Central memory CD4-positive, alpha-beta T cell (primary cell): ENCODE measurements at places on chromosomes 2 and 18.

GRCh38 chr18:11336241-11336640 lies 186.9 kb upstream of the PIEZO2 start:
- DNase-seq = no peak

GRCh38 chr2:238053191-238053776 lies 7.5 kb upstream of the SCLY start:
- DNase-seq = no peak

- DNase-seq = no peak
These were observed 12.9 kb upstream of the GEMIN6 start for GRCh38 chr2:38765149-38765548.

GRCh38 chr2:161943011-161943410 lies 131.0 kb downstream of the DPP4 start:
- DNase-seq = no peak

DNA sequence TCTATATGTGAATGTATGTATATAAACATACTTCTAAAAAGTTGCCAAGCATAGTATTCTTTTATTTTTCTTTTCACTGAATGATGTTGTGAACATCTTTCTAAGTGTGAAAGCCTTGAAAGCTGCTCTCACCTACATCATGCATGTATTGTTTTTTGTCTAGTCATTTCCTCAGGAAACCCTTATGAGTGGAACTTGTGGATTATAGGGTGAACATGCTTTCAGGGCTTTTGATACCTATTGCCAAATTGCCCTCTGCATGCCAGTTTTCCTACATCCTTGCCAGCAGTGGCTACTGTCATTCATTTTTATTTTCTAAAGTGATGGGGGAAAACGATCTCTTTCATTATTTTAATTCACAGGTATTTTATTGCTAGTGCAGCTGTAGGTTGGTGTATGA lies 78.3 kb downstream of the ADAM23 start:
- no peak for DNase-seq

- no peak for DNase-seq
These were observed 225.6 kb upstream of the NRP2 start for GRCh38 chr2:205456682-205457081.

GRCh38 chr2:53422979-53423378 lies 344.6 kb upstream of the CHAC2 start:
- no peak for DNase-seq

DNA sequence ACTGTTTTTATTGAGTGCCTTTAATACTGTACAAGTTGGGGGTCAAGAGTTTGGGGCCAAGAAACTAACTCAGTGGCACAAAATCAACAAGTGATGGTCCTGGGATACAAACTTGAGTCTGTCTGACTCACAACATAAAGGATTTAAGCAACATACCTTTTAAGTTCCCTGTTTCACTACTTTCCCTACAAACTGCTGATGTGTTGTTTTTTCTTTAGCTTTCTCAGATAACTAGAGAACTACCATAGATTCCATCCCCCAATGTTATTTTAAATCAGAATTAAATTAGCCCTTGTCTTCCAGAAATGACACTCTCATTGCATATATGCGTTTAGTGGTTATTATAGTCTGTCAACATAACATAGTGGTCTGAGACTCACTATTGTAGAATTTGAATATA lies 58.1 kb upstream of the TTC21B start:
- no peak for DNase-seq

DNA sequence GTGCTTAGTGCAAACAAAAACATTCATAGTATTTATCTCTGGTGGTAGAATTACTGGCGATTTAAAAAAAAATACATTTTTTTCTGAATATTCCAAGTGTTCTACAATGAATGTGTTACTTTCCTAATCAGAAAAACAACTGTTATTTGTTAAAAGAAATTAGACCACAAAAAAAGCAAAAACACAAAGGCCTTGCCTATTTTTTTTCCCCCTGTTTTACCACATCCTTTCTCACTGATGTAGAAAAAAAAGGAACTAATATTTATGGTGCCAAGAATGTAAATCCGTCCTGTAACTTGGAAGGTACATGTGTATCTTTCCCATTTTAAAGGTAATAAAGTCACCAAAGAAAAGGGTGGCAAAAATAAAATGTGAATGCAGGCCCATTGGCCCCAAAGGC lies 28.4 kb upstream of the MGAT4A start:
- peak; percentile 66 for DNase-seq

GRCh38 chr18:68735483-68736343 lies 20.8 kb upstream of the TMX3 start:
- no peak for DNase-seq

- no peak for DNase-seq
These were observed 174.5 kb downstream of the PTPRM start for GRCh38 chr18:7741640-7742039.

- DNase-seq = no peak
These were observed 123.0 kb downstream of the MAP4K4 start for GRCh38 chr2:101820519-101820918.

- DNase-seq = no peak
These were observed 16.8 kb downstream of the SERPINB10 start for GRCh38 chr18:63924551-63924950.

GRCh38 chr2:126664234-126664633 lies 8.3 kb downstream of the GYPC start:
- DNase-seq = peak; percentile 13

DNA sequence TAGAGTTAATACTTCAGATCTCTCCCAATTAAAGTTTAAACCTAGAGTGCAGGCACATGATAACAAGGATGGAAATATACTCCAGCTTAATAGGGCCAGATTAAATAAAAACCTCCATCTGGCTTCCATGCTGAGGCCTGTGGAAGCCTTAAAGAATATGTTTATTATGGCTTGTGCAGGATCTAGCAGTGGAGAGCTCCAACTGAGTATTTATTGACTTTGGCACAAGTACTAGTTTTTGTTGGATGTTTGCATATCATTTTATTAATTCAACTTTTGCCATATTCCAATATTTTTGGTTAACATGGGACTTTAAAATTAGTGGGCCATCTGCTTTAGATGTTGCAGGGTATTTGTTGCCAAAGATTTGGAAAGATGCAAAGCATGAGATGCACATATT lies 860.4 kb upstream of the SOX11 start:
- DNase-seq = no peak

DNA sequence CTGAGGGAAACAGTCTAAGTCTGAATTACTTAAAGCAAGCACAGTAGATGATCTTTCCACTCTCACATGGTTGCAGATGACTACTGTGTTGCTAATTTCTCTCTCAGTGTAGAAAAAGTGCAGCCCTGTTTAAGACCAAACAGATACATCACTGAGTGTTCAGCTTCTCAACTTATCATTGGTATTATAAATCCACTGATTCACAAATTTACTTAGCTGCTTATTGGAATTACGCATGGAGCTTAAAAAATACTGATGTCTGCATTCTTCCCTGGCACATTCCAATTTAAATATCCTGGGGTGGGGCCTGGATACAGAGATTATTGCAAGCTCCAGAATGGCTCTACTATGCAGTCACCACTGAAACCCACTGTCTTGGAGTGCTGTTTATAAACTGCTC lies 411.2 kb downstream of the RND3 start:
- DNase-seq = no peak

DNA sequence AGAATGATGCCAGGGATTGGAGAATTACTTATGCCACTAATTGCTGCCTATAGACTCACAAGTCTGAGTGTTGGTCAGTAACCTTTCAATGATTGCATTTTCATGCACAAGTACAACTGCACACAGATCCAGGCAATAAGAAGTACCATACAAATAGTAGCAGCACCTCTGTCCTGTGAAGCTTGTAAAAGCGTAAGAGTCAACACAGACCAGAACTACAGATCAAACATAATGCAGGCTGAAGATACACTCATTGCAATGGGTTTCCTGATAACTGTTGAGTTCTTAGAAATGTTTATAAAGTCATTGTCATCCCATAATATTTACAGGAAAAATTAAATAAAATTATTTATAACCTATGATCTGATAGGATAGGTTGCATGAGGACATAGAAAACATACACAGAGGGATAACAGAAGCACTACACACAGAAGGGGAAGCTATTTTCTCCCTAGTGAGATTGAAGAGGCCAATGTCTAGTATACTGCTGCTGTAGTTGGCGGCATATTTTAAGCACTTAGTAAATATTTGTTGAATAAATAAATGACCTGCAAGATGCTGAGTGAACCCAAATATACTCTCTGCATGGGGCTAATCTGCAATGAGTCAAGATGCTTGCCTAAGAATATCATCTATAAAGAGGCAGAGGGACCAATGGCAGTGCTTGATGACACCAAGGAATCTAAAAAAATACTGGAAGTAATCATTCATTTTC lies 5.7 kb upstream of the PIK3C3 start:
- DNase-seq = no peak

DNA sequence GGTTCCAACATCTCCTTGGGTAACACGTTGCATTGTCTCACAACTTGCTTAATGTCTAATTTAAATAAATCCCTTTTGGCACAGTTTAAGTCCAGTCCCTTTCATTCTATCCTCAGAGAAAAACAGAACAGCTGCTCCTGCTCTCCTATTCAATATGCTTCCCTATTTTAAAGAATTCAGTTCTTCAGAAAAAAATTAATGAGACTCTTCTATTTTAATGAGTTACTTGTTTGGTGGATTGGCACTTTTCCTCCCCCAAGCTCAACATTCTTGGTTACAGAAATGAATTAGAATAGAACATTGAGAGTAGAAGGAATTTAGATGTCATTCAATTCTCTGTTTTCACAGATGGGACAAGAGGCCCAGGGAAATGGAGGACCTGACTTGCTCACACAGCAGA lies 116.9 kb upstream of the ATP8B1 start:
- DNase-seq = no peak

- DNase-seq = no peak
These were observed 58.9 kb downstream of the HAUS1 start for GRCh38 chr18:46163091-46163490.

GRCh38 chr2:119734047-119734446 lies 25.7 kb upstream of the PTPN4 start:
- DNase-seq = no peak

DNA sequence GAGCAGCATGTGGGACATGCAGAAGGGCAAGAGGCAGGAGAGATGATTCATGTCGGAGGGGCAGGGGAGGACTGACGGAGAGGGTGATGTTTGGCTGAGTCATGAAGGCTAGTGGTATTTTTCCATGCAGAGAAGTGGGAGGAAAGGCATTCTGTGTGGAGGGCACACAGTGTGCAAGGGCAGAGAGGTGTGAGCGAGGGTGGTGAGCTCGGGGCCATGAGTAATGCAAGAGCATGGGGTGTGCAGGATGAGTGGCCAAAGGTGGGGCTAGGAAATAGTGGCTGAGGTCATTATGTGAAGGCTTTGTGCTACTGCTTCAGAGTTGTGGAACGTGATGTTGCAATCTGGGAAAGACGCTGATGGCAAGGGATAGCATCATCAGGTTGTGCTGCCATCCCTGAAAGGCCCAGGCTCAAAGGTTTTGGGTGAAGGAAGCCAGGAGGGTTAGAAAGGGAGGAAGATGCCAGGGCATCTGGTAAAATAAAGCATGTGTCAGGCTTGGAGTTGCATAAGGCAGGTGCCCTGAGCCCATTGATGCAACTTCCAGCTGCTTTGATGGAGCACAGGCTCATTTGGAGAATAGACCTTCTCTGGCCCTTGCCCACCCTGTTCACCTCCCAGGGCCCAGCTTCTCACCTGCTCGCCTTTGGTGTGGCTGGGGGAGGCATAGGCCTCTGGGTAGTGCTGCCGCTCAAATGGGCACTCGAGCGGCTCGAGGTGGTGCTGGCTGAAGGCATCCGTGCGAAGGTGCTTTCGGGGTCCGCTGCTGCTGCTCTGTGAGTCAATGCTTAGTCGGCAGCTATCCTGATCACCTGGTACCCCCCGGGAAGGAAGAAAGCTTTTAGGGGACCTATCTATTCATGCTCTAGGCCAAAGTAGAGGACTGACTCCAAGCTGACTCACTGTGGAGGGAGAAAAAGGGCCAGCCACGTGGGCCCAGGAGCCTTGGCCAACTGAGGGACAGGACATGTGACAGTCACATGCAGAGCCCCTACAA lies 37.5 kb downstream of the PAX8 start:
- DNase-seq = no peak

DNA sequence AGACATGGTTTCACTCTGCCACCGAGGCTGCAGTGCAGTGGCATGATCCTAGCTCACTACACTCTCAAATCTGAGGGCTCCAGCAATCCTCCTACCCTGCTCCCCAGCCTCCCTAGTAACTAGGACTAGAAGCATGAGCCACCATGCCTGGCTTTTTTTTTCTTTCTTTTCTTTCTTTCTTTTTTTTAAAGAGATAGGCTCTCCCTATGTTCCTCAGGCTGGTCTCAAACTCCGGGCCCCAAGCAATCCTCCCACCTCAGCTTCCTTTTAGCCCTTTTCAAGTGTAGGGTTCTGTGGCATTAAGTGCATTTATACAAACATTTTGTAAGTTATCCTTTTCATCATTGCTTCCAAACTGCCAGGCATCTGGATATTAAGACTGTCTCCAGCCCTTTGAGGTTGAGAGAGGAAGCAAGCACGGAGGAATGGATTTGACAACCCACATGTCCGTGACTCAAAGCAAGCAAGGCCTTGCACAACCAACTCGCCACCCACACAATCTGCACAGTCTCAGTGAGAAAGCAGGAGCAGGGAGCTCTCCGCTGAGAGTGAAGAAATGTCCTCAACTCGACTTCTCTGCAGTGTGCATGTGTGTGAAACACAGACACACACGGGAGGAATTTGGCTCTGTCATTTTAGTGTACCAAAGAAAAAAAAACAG lies 65.6 kb downstream of the ATP8B1 start:
- DNase-seq = no peak

GRCh38 chr2:38251940-38252339 lies 125.1 kb downstream of the ATL2 start:
- DNase-seq = no peak

DNA sequence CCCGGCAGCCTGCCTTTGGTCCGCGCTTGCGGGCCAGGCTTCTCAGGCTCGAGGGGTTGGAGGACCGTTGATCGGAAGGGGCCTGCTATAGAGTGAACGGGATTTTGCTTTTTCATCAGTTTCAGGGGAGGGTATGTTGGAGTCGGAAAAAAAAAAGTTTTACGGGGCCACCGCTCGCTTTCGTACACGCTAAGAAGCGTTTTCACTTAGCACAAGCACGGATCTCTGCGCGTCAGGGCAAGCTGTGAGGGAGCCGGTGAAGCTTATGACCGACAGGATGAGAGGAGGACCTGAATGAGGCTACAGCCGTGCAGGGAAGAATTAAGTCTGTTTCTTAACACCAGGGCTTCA lies 443 bp downstream of the CPSF3 start:
- DNase-seq = peak; percentile 33

- DNase-seq = no peak
These were observed 35.6 kb upstream of the BCL11A start for GRCh38 chr2:60589104-60589503.

DNA sequence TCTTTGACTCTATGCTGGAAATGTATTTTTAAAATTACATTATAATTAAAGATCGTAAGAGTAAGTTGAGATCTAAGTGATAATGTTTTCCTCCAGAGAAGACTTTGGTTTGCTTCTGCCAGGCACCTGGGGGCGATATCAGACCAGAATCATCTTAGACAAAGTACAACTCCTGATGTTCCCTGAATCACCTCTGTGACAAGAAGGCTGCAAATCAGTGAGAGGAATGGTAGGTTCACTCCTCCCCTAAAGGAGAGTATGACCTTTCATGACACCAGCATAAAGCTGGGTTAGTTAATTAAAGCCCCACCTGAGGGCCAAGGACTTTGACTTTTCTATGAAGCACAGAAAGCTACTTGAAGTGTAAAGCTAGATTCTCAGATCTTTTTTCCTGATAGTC lies 114.4 kb upstream of the DTNA start:
- DNase-seq = no peak
